ENCODE measurements at places on chromosomes 12 and 14.
A peak's percentile ranks its signal among the peaks of the same experiment; 100 is the strongest.

GRCh38 chr12:47378222-47378582 is 298.4 kb upstream of the AMIGO2 start:
- DNase-seq: no peak

DNA sequence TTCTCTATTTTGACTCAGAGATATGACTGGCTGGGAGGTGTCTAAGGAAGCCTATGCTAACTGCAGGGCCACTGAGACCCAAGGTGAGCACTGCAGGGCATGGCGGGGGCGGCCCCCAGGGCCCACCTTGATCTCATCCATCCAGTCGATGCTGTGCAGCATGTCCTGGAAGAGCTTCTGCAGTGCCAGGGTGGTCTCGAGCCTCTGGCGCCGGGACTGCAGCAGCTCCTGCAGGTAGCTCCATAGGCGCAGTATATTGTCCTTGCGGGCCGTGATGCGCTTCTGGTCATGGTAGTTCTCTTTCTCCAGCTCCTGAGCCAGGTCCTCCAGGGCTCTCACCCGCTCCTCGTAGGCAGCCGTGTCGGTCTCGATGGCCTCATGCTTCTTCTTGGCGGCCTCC is 84.5 kb downstream of the SPTB start:
- no peak for DNase-seq

DNA sequence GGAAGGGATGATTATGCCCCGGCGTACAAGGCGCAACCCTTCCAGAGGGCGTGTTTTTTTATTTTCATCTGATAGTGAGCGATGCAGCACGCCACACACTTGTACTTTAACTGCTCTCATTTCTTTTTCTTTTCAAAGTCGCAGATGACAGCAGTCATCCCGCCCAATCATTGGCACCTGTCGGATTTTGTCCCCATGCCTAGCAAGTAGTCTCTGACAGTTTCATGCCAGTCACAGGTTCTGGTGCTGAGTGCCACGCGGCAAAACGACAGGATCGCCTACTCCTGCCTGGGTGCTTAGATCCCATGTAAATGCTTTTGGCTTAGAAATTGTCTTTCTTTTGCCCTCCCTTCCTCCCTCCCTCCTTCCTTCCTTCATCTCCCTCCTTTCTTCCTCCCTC is 117.7 kb downstream of the GLT1D1 start:
- no peak for DNase-seq

- DNase-seq: no peak
Observed at GRCh38 chr14:76514213-76514998, 138.5 kb downstream of the ESRRB start.

- DNase-seq: no peak
Observed at GRCh38 chr12:1474574-1475153, 119.7 kb downstream of the FBXL14 start.

- DNase-seq: peak; percentile 4
Observed at GRCh38 chr12:67991158-67991557, 1.9 kb downstream of the IFNG-AS1 start.

- no peak for DNase-seq
Observed at GRCh38 chr12:115774148-115774895, 503.2 kb downstream of the MED13L start.

DNA sequence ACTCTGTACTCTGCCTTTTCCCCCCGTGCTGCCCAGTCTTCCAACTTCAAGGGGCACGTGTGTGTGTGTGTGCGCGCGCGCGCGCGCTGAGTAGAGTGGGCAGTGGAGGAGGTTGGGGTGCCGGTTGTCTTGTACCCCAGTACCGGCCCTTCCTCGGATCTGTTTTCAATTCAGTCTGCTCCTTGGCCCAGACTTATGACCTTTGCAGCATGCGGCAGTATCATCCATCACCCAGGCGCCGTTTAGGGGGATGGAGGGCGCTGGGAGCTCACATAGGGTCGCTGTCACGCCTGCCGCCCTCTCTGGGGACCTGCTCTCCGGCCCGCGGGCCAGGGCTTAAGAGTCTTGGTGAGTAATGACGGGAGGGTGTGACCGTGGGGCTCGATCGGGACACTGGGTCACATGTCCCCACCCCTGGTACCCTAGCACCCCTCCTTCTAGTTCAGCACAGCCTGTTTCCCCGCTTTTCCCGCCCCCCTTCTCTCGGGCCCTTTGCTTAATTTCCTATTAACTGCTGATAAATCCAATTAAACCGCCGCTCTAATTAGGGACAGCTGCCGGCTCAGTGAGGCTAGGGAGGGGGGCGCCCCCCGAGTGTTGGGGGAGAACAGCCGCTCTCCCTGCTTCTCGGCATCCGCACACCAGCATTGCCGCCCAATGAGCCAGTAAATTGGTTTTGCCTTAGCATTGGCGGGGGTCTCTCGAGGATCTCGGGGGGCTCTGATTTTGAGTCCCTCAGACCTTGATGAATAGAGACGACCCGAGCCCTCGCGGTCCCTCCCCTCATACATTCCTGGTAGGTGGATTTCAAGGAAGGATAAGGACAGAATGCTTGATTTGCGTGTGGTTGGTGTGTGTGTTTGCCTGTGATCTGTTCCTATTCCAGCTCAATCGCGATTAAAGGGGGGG is 9.3 kb downstream of the STAC3 start:
- DNase-seq: no peak

- DNase-seq: peak; percentile 78
Observed at GRCh38 chr12:123106640-123107359, 44.1 kb downstream of the PITPNM2 start.

Measured in CD4-positive, alpha-beta T cell treated with Interleukin-17A for 4 hours (primary cell).